ENCODE measurements at places on chromosomes 6 and 20. TPM values are rescaled to one million over a fixed set of nuclear protein-coding genes. Genes with fewer than 3 reads are reported as not detected.

Gene RBPJL
- total RNA-seq: not detected

Gene OXT
- not detected for total RNA-seq

Gene CRISP2
- total RNA-seq: not detected

Gene CCN5
- total RNA-seq: 520 TPM

Gene LTB
- total RNA-seq: 0.29 TPM

Gene GTSF1L
- total RNA-seq: not detected

All from osteoblast (primary cell).